Heart left ventricle (tissue), 16 donors: ENCODE measurements at places on chromosomes 16 and 17. TPM values are rescaled to one million over a fixed set of nuclear protein-coding genes. Genes with fewer than 3 reads are reported as not detected.

DNA sequence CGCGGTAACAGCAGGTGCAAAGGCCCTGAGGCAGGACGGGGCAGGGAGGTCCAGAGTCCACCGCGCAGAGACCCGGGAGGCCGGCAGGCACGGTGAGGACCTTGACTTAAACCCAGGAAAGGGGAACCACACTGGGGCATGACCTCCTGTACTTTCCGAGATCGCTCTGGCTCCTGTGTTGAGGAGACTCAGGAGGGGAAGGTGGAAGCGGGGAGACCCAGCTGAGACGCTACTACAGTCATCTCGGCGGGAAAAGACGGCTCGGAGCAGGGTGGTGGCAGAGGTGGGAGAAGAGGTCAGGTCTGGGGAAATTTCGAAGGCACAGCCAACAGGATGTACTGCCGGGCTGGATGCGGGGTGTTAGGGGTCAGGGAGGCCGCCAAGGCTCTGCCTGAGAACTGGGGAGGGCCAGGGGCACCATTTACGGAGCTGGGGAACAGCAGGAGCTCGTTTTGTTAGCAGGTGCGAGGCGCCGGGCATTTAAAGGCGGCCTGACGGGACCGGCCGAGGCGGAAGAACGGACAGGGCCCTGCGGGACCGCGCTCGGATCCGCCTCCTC lies 22.3 kb downstream of the NPTX1 start:
- no peak for DNase-seq

The CD300E gene
- 0.23 TPM for total RNA-seq

DNA sequence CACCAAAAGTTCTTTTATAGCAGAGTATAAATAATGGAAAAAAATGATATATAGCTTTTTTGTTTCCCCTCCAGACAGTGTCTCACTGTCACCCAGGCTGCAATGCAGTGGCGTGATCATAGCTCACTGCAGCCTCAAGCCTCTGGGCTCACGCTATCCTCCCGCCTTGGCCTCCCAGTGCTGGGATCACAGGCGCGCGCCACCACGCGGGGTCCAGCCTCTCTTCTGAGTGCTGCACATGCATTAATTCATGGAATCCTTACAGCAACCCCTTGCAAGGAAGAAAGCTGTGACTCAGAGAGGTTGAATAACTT lies 18.0 kb upstream of the ZNF629 start:
- no peak for DNase-seq

GRCh38 chr17:57439651-57440050 lies 183.3 kb downstream of the MSI2 start:
- DNase-seq = no peak

The CDK5RAP3 gene
- total RNA-seq = 45.7 TPM

GRCh38 chr17:76314392-76315227 lies 6.5 kb upstream of the QRICH2 start:
- no peak for DNase-seq

The GRAP gene
- 2.4 TPM for total RNA-seq

The FBXO39 gene
- not detected for total RNA-seq

- DNase-seq = no peak
Measured at GRCh38 chr16:57883480-57883879, 81.2 kb upstream of the KIFC3 start.

The BTBD17 gene
- not detected for total RNA-seq

DNA sequence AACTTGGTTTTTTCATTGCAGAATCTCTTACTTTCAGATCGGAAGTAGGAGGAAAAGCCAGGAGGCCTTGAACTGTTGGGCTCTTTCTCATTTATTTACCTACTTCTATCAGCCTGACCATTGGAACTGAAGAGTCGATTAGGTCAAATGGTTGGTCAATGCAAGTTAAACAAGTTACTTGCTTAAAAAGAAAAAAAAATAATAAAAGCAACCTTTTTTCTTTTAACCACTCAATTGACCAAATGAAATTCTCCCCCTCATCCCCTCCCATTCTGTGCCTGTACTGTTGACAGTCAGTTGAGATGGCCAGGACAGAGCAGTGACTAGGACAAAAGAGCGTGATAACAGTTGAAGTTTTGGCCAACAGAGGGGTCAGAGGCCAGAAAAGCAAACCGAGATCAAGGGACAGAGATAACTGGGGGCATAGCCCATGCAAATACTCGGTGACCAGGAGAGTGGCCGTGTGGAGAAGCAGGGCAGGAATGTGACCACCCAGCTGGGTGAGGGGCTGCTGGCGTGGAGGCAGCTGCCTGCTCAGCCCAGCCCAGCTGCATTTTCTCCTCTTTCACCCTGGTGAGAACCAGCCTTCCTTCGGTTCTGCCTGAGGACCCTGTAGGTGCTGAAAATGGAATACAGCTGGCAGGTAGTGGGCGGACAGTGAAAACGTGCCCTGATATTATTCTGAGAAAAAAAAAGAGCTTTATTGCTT lies 72.2 kb downstream of the HS3ST3B1 start:
- no peak for DNase-seq

The KLHL11 gene
- total RNA-seq = 4.4 TPM

- DNase-seq = peak; percentile 83
Measured at GRCh38 chr17:40093580-40094201, 6.7 kb downstream of the NR1D1 start.

- DNase-seq = no peak
Measured at GRCh38 chr17:74460241-74460640, 6.2 kb upstream of the CD300A start.

The GRB7 gene
- 1.2 TPM for total RNA-seq
